CD8-positive, alpha-beta memory T cell (primary cell): ENCODE measurements at places on chromosomes 5 and 9. TPM values are rescaled to one million over a fixed set of nuclear protein-coding genes. Genes with fewer than 3 reads are reported as not detected.

DNA sequence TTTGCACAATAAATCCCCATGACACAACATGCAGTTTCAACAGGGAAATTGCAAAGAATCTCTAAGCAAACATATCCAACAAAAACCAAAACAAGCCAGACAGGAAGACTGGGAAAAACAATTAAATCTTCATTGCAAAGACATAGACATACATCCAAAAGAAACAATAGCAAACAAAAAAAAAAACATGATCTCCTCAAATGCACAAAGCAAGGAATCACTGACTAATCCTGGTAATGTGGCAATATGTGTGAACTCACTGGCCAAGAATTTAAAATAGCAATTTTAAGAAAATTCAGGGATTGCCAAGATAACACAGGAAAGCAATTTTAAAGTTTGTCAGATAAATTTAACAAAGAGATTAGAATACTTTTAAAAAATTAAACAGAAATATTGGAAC, 520.1 kb upstream of the SMC2 start:
- H3K4me3 ChIP-seq = no peak overlapping the region
- H3K27me3 ChIP-seq = no peaks in the 10 kb centered on the region
- H3K36me3 ChIP-seq = no peaks in the 10 kb centered on the region
- no peaks in the 10 kb centered on the region for H3K4me1 ChIP-seq

- no peak overlapping the region for H3K27ac ChIP-seq
- H3K36me3 ChIP-seq = no peaks in the 10 kb centered on the region
- H3K4me1 ChIP-seq = no peaks in the 10 kb centered on the region
- H3K27me3 ChIP-seq = no peaks in the 10 kb centered on the region
Measured at GRCh38 chr9:89721971-89722530, 117.2 kb downstream of the GADD45G start.

GRCh38 chr5:125558466-125558865, 812.0 kb upstream of the ZNF608 start:
- no peak for DNase-seq
- no peaks in the 10 kb centered on the region for H3K27me3 ChIP-seq
- no peaks in the 10 kb centered on the region for H3K36me3 ChIP-seq

DNA sequence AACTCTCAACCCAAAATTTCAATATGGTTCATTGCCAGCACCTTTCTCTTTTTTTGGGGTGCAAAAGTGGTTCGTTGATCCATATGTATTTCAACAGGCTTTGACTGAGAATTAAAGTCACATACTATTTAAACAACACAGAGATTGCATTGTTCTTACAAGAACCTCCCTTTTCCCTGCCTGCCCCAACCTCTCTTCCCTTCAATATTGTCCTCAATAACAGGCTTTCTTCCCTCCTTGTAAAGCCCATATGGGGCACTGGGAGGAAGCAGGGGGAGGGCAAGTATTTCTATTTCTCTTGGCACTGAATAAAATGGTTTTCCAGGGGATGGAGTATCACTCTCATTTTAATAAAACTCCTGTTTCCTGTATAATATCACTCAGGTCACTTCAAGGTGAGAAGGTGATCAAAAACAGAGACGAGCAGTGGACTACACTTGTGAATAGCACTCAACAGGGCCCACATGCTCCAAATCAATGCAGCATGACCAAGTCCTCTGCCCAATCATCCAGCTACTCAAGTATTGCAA, 65.1 kb downstream of the EFNA5 start:
- H3K27me3 ChIP-seq = no peaks in the 10 kb centered on the region
- H3K36me3 ChIP-seq = no peaks in the 10 kb centered on the region
- no peak overlapping the region for H3K4me3 ChIP-seq

DNA sequence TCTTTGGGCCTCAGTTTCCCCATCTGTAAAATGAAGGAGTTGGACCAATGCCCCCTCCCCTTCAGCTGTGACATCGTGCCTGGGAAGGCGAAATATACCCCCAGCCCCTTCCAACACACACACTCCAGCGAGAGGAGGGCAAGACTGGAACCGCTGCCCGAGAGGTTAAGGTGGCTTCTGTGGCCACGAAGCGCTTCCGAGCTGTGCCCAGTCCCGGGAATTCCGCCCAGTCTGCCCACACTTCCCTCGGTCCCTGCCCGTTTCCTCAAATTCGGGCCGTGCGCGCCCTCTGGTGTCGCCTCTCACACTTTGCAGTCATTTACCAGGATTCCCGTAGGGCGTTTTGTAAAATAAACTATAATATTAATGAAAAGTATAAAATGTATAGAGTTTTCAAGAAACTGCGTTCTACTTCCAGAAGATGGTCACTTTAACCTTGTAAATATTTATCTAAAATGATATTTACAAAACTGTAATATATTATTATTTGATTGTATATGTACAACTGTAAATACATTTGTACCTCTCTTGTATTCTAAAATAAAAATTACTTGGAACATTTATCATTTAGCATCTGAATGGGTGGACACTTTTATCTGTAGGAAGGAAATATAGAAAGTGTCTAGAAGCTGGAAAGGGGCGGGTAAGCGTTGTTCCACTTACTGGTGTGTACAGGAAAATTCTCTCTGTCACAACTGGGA, 11.0 kb upstream of the EXOSC2 start:
- no peaks in the 10 kb centered on the region for H3K36me3 ChIP-seq
- no peaks in the 10 kb centered on the region for H3K4me1 ChIP-seq
- H3K4me3 ChIP-seq = peak overlapping the region; percentile 87
- no peak overlapping the region for H3K27ac ChIP-seq
- peak; percentile 45 for DNase-seq
- H3K27me3 ChIP-seq = no peaks in the 10 kb centered on the region

GRCh38 chr5:25539536-25539935, 894.8 kb upstream of the CDH10 start:
- no peaks in the 10 kb centered on the region for H3K36me3 ChIP-seq
- H3K4me1 ChIP-seq = no peaks in the 10 kb centered on the region
- H3K4me3 ChIP-seq = no peak overlapping the region
- H3K27me3 ChIP-seq = no peaks in the 10 kb centered on the region
- no peak for DNase-seq

DNA sequence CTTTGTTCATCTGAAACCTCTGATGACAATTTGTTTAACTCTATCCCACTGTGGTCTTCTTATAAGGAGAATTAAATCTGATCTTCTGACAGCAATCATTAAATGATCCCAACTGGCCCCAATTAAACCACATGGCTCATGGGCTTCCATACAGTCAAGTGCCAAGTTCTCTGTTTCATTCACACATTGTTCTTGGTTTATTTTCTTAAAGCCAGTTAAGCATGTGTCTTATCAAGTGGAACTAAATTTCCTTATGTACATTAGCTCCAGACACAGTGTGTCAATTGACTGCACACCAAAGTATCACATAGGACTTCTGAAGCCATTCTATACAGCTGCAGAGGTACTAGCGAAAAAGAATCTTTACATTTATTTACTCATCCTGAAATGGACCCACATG, 51.2 kb downstream of the MEF2C start:
- no peak for DNase-seq
- no peaks in the 10 kb centered on the region for H3K27me3 ChIP-seq
- H3K36me3 ChIP-seq = no peaks in the 10 kb centered on the region
- no peaks in the 10 kb centered on the region for H3K4me1 ChIP-seq

Gene N4BP3
- polyA plus RNA-seq = 1.7 TPM

Gene MRRF
- polyA plus RNA-seq = 18.9 TPM

Gene PCDHGA5
- not detected for polyA plus RNA-seq
